ENCODE measurements at places on chromosomes 1 and 21.

DNA sequence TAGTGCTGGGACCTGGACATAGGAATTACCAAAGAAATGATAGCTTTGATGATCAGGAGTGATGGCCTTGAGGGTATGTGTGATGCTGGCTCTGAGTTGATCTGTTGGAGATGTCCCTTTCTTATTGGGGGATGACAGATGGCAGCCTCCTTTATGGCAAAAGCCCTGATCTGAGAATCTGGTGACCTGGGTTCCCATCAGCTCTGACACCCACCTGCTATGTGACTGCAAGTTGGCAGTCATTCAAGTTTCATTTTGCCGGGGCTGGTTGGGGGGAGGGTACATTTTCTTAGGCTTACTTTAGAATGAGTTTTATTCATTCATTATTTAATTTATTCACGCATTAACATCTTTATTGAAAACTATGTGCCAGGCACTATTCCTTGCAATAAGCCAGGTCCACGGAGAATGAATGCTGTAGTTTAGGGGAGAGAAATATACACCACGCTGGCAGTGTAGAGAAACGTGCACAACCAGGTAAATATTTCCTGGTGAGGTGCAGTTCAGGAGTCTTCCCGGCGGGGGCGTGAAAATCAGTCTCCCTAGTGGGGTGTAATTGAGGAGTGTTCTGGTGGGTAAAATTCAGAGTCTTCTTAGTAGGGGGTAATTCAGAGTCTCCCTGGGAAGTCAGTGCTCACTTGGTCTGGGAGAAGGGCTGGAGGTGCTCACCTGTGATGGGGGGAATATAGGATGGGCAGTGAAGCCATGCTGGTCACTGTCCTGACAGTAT, 401.3 kb downstream of the CAMTA1 start:
- DNase-seq, result no peak

DNA sequence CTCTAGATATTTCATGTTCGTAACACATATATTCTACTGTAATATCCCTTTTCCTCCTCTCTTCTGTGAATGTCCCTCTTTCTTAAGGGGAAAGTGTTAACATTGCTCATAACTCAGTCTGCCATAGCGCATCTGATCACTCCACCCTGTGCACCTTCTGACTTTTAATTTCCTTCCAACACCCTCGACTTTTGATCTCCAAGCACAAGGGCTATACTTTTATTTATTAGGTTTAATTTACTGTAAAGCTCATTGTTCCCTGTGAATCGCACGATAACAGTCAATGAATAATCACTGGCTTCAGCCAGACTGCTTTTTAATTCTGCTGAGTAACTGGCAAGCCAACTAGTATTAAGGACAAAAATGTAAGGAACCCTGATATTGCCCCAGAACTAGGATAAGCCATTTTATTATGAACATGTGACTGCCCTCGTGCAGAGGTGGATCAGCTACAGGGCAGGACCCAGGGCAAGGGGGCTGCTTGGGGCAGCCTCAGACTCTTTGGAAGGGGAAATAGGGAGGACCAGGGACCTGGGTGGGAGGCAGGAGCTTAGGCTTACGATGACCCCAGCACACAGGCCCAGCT, 2.6 kb upstream of the ETS2 start:
- DNase-seq, result no peak

GRCh38 chr1:244322791-244323521, 128.8 kb downstream of the ADSS2 start:
- DNase-seq, result peak; percentile 33

DNA sequence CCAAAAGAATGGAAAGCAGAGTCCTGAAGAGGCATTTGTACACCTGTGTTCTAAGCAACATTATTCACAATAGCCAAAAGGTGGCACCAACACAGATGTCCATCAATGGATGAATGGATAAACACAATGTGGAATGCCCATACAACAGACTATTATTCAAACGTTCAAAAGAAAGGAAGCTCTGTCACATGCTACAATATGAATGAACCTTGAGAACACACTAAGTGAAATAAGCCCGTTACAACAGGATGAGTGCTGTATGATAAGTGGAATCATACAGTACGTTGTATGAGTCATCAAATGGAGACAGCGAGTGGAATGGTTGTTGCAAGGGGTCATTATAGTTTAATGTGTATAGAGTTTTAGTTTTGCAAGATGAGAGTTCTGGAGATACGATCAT, 80.1 kb downstream of the SH3BGR start:
- no peak for DNase-seq

GRCh38 chr1:16430606-16431005, 6.6 kb downstream of the SPATA21 start:
- no peak for DNase-seq

- DNase-seq, result no peak
Measured at GRCh38 chr1:62467092-62467491, 30.2 kb downstream of the USP1 start.

DNA sequence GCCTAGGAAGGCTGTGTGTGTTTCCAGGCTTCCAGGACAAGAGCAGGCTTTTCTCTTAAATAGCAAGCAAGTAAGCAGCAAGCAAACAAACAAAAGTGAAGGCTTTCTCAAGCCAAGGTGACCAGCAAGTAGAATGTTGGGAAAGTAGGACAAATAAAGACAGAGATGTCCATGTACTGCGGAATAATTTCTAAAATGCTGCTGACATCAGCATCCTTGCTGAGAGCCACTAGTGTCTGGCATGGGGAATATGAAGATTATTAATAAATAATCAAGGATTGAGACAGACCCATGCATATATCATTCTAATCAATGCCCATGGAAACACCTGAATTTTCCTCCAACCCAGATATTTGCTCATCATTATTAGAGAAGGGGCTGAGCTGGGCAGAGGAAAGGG, 6.4 kb upstream of the DYRK3 start:
- DNase-seq, result no peak

GRCh38 chr1:93907718-93908117, 1.5 kb downstream of the GCLM start:
- DNase-seq, result no peak

GRCh38 chr1:93666613-93667384, 14.8 kb downstream of the BCAR3 start:
- no peak for DNase-seq

- no peak for DNase-seq
Measured at GRCh38 chr21:18542081-18542480, 138.5 kb upstream of the TMPRSS15 start.

DNA sequence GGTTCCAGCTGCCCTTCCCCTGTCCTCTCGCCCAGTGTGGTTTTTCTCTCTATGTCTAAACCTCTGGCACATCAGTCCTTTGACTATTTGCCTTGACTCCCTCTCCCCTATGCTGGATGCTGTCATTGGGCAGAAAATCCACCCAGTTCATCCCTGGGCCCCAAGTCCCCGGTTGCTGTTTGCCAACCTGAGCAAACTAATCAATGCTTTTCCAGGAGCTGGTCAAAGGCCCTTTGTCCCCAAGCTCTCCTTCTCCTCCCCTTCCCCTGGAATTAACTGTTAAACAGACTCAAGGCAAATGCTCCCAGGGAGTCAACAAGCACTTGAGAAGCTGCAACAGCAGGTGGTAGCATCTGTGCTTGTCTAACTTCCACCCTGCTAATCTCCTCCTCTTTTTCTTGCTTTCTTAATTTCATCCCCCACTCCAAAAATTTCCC, 102.7 kb downstream of the LMX1A start:
- no peak for DNase-seq

GRCh38 chr1:82901561-82901960, 1097.4 kb downstream of the TTLL7 start:
- no peak for DNase-seq

DNA sequence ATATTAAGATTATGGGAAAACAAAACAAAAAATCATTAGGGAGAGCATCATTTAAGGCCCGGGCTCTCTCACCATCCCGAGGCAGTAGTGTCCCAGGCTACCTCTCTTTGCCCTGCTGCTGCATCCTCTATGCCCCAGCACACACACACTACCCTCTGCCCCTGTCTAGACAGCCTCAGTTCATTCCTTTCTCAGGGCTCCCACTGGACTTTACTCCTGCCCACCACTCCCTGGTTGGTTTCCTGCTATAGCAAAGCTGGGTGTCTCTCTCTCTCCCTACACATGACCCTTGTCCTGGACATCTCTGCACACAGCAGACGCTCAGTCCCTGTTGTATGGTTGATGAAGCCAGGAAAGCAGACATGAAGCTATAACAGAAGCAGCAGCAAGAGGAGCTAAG, 30.7 kb downstream of the GNG12 start:
- no peak for DNase-seq

DNA sequence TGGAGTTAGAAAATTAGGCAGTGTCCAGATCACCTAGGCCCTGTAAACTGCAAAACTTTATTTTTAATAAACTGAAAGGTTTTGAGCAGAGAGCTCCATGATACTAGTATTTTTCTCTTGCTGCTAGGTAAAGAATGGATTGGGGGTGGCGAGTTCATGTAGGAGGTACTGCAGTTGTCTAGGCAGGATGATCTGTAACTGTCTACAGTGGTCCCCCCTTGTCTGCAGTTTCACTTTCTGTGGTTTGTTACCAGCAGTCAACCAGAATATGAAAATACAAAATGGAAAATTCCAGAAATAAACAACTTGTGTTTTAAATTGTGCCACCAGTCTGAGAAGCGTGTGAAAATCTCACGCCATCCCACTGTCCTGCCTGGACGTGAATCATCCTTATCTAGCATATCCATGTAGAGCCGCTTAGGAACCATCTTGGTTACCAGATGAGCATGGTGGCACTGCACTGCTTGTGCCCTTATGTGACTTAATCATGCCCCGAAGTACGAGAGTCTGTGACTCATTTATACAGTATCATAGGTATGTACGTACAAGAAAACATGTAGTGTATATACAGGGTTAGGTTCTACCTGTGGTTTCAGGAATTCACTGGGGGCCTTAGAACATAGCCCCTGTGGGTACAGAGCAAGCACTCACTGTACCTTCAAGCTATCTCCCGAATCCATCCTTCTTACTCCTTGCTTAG, 94.2 kb downstream of the AHCTF1 start:
- no peak for DNase-seq

DNA sequence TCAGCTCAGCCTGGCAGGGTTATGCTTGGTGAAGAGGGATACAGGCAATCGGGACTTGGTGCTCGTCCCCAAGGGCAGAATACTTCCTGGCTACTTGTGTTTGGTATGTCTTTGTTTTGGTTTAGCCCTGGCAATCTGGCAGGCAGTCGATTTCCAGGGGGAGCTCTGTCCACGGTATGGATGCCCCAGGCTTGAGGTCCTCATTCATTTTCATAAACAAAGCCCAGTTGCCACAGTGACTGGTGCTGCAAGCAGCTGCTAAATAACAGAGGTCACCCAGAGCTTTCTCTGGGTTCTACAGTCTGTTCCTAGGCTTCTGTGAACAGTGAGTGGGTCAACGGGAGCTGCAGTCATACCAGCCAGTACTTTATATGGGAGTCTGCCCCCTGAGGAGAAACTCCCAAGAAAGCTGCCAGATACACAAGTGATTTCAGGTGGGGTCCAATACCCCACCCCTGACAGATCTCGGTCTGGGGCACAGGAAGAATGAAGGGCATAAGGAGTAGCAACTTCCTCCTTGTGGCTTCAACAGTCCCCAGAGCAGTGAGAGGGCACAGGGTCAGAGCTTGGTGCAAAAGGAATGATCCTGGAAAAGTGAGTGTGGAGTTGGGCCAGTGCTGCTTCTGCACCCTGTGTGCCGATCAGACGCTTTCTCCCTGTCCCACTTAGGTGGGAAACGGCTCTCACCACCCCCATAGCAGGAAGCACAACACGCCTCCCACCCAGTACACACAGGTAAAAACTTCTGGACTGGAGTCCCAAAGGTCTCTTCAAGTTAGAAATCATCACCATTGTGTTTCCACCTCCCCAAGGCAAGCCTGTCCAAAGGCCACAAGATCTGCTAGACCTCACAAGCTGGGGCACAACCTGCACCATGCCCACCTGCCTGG, 55.5 kb downstream of the TGFBR3 start:
- no peak for DNase-seq

- no peak for DNase-seq
Measured at GRCh38 chr1:205772607-205773032, 2.7 kb downstream of the RAB29 start.

DNA sequence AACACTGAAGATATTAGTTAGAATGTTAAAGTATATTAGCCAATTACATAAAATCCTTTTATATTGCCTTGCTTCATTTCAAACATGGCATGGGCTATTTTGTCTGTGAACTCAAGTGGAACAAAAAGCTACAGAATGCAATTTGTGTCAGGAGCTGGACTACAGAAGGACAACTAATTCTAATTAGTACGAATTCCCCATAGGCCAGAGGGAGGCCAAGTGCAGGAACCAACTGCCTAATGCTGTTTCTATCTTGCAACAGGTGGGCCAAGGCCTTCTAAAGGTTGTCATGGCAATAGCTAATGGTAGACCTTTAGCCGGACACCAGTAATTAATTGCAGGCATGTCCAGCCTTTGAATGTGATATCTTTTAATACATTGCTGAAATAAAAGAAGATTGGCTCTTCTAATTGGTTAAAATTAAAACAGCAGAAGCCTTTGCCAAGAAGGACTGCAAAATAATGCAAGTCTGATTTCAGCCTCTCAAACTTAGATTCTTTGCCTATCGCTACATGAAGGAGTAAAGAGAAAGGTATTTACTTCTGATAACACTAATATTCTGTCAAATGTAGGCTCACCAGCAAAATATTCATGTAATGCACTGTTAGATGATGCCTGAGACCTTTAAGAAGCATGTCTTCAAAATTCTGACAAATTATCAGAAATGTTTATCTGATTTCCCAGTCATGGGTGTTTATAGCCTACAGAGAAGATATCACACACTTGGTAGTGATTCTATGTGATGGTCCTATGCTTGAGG, 232.1 kb downstream of the LMO4 start:
- no peak for DNase-seq

DNA sequence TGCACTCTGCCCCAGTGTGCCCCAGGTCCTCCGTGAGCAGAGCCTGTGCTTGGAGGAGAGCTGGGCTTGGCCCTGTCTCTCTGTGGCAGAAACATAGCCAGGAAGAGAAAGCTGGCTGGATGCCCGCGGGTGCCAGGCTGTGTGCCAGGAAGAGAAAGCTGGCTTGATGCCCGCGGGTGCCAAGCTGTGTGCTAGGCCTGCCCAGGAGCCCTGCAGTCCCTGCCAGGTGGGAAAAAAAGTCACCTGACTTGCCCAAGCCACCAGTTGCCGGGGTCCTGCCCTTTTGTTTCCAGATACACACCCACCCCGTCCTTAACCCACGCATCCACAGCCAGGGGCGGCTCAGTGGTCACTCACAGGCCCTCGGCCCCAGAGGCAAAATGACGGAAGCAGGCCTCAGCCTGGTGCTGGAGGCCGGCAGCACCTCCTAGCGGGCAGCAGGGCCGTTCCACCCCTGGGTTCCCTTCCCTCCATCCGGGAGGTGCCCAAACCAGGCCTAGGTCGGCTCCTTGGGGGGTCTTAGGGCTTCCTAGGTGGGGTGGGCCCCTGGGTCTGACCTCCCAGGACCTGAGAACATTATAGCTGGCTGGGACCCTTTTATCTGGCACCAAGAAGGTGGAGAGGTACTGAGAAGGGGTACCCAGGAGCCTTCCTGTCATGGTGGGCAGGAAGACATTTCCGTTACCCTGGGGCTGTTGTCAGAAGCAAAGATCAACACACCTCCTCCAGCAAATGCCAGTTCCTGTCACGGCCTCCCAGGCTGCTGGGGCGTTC, 9.1 kb downstream of the ITGB2 start:
- peak; percentile 59 for DNase-seq

- no peak for DNase-seq
Measured at GRCh38 chr1:206873603-206874188, 8.3 kb downstream of the IL20 start.

All from stimulated activated CD4-positive, alpha-beta T cell treated with anti-CD3 and anti-CD28 coated beads, Interleukin-2, amount 100 ng/mL, for 24 hours (primary cell).